NCI-H2171 (cell line): ENCODE measurements at places on chromosomes 1 and 21.
A peak's percentile ranks its signal among the peaks of the same experiment; 100 is the strongest.

- no peak for DNase-seq
Observed at GRCh38 chr1:244662599-244662998, 9.7 kb downstream of the DESI2 start.

DNA sequence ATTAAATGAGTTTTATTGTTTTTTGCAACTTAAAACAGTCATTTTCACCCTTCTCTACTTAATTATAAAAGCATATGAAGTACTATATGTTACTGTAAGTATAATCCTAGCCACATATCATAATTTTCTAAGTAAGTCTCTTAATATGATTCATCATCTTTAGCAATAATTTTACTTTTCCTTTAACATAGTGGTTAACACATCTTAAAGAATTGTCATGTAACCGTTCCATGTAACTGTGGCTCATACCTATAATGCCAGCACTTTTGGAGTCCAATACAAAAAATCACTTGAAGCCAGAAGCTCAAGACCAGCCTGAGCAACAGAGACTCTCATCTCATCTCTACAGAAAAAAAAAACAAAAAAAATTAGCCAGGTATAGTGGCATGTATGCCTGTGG, 260.6 kb upstream of the DUSP10 start:
- no peak for DNase-seq

DNA sequence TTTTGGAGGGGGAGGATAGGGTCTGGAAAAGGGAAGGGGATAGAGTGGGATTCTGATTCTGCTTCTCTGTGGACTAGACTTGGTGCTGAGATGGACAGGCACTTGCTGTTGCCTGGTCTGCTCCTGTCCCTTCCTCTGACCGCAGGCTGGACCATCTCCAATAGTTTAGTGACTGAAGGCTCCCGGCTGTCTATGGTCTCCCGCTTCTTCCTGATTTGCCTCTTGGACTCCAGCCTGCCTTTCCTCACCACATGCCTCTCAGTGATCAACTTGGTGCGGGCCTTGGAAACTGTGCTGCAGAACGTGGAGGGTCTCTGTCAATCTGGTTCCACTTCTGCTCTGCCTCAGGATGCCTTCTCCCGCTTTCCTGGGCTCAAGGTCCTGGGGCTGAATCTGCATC, 6.3 kb upstream of the ZSCAN20 start:
- no peak for DNase-seq

DNA sequence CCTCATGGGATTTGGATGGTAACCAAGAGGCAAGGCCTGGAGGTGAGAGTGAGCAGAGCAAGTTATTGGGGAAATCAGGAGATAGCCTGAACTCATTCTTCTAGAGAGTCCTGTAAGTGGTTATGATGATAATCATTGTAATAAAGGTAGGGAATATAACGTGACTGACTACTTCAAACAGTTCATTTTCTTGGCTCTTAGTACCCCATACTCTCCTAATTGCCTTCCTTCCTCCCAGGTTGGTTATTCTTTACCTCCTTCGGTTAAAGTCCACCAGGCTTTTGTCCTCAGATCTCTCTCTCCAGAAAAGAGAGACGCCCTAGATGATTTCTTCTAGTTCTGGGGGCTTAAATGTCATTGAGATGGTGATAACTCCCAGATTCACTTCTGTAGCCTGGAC, 35.3 kb downstream of the KIF1B start:
- no peak for DNase-seq

DNA sequence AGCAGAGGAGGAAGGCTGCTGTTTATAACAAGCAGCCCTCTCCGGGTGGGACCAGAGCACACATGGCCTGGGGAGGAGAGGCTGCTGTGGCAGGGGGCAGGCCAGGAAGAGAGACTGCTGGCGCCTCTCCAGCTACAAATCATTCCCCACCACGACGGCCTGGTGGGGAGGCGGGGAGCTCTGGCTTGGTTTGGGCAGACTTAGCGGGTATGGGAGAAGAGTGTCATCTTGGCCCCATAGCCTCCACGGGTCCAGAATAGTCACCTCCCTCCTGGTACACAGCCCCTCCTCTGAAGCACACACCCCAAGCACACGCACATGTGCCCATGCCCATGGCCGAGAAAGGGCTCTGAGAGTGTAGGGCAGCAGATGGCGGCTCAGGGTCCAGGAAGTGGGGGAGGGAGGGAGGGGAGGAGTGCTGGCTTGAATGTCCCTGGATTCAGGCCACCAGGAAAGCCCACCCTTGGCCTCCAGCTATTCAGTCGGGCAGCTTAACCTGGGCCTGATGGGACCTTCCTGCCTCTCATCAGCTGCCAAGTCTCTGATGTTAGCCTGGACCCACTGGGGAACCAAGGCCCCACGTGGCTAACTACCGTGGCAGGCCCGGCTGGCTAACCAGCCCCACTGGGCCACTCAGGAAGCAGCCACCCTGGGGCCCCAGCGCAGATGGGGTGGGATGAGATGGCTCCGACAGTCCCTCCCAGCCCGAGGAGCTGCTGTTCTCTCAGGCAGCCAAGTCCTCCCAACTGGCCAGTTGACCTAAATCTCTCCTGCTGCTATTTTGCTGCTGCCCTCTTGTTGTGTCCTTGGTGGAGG, 10.9 kb downstream of the LRP8 start:
- DNase-seq: peak; percentile 53

- DNase-seq: no peak
Observed at GRCh38 chr1:106037526-106037925, 1018.9 kb upstream of the PRMT6 start.

DNA sequence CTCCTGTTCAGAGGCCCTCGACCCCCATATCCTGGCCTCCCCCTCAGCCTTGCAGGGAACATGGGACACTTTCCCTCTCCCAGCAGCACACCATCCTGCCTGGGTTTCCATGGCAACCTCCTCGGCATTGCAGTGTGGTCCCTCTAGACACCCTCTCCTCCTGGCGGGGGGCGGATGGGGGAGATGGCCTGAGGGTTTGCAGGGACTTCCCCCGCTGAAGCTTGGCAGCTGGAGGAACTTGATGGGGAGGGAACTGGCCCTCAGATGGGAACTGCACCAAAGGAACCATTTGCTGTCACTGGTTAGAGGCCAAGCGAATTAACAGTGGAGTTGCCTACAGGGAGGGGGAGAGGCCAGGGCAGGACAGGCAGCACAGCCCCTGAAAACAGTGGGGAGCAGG, 28.7 kb downstream of the RIMS3 start:
- DNase-seq: no peak

DNA sequence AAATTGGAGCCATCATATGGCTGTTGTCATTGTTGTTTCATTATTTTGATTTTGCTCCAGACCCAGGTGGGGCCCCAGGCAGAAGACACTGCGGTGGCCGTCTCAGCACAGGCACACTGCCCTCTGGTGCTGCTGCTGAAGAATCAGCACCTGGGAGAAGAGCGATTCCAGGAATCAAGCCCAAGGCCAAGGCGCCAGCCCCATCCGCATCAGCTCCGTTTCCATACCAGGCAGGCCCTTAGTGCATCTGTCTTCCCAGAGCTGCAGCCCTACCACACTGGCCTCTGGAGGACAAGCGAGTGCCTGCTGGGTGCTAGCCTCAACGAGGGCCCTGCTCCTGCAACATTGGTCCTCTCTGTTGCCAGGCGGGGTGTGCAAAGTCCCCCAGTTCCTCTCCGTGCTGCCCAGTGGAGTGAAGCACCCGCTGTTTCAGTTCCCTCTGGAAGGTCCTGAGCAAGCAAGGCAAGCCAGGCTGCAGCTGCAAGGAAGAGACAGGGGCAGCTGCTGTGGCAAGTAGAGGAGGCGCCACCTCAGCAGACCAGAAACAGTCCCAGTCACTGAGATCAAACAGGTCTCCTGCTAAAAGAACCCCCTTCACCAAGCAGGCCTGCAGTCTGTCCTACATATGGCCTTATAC, 5.2 kb downstream of the GRIK3 start:
- DNase-seq: no peak

GRCh38 chr21:37886120-37886519, 30.1 kb downstream of the KCNJ6 start:
- DNase-seq: no peak

- DNase-seq: no peak
Observed at GRCh38 chr1:220219865-220220698, 52.2 kb downstream of the RAB3GAP2 start.

DNA sequence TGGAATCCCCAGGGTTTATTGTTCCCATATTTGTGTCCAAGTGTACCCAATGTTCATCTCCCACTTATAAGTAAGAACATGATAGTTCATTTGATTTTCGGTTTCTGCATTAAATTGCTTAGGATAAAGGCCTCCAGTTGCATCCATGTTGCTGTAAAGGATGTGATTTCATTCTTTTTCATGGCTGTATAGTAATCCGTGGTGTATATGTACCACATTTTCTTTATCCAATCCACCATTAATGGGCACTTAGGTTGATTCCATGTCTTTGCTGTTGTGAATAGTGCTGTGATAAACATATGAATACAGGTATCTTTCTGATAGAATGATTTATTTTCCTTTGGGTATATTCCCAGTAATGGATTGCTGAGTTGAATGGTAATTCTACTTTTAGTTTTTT, 20.0 kb upstream of the BATF3 start:
- DNase-seq: no peak

DNA sequence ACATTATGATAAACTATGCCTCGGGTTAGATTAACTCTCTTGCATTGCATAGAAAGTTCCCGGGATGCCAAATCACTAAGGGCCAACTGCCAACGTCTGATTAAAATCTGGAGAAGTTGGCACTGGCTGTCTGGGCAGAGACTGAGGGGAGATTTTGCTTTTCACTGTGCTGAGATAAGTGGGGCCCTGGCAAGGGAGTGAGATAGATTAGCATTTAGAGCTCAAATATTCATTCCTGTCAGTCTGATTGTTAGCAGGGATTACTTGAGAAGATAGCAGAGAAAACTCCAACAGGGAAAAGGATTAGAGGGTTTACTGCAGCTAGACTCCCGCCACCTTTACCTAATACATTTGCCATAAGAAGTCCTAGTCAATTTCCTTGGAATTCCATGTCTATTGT, 714.1 kb upstream of the CHRM3 start:
- no peak for DNase-seq

DNA sequence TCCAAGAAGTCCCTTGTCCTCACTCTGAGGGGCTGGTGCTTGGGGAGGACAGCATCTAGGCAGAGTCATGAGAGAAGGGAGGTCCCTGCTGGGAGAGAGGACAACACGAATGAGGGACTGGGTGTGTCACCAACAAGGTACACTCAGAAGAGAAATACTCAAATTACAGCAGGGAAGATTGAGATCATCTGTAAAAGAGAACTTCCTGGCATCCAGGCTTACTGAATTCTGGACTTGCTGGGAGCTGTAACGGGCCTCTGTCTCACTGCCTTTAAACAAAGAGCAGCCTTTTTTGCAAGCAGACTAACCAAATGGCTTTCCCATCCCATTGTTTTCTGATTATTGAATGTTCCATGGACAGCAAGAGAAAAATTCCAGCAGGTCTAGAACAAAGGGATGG, 195.7 kb upstream of the RAB4A start:
- no peak for DNase-seq

GRCh38 chr1:225712391-225712790, 59.5 kb upstream of the ENAH start:
- DNase-seq: no peak

- DNase-seq: no peak
Observed at GRCh38 chr1:203692565-203693470, 66.2 kb downstream of the ATP2B4 start.

DNA sequence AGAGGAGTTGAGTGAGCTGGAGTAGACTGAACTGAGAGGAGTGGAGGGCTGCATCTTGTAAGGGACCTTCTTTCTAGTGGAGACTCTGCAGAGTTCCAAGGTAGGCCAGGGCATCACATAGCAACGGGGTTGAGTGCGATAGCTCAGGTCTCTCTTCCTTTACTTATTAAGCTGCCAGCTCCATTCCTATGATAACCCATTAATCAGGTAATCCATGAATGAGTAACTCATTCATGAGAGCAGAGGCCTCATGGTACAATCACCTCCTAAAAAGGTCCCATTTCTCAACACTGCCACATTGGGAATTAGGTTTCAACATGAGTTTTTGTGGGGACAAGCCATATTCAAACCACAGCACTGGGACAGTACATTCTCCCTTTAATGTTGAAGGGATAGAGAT, 21.3 kb downstream of the VN1R5 start:
- no peak for DNase-seq

- DNase-seq: no peak
Observed at GRCh38 chr1:41646186-41646585, 161.7 kb upstream of the EDN2 start.

DNA sequence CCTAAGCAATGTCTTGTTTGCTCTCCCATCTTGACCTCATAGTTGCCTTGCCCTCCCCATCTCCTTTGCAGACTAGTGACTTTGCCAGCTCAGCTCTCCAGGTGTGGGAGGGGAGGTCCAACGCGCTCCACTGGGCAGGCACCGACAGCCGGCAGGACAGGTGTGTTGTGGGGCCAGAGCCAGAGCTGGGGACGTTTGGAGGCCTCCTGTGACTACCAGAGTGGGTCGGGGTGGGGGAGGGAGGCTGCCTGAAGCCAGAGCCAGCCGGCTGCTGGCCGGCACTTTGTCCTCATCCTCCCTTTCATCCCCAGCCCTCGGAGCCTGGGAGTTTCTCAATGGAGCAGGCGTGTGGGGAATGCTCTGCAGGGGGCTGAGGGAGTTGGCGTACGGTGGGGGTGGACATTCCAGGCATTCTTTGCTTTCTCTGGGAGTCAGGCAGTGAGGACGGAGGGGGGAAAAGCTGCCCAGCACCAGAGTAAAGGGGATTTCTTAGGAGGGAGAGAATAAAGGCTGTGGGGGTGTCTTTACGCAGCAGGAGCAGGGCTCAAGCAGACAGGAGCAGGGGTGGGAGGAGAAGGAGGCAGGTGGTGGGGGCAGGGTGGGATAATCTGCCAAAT, 20.2 kb downstream of the NUAK2 start:
- DNase-seq: peak; percentile 69

DNA sequence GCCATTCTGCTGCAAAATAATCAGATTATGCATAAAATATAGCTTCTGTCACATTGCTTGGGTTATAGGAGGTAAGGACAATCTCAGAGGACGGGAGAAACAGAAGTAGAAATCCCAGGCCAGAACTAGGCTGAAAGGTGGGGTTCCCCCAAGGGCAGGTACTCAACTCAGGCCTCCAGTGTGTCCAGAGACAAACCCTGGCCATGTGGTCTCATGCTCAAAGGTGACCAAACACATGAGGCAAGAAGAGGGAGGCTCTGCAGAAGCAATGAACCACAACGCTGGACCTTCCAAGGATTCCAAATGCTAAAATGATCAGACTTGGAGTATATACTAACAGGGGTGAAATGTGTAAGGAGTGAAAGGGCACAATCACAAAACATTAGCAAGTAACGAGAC, 103.8 kb downstream of the DMRTB1 start:
- no peak for DNase-seq

- DNase-seq: no peak
Observed at GRCh38 chr21:26513212-26513611, 59.9 kb downstream of the CYYR1 start.
